ENCODE measurements at places on chromosomes 12 and 14.
A peak's percentile ranks its signal among the peaks of the same experiment; 100 is the strongest.

DNA sequence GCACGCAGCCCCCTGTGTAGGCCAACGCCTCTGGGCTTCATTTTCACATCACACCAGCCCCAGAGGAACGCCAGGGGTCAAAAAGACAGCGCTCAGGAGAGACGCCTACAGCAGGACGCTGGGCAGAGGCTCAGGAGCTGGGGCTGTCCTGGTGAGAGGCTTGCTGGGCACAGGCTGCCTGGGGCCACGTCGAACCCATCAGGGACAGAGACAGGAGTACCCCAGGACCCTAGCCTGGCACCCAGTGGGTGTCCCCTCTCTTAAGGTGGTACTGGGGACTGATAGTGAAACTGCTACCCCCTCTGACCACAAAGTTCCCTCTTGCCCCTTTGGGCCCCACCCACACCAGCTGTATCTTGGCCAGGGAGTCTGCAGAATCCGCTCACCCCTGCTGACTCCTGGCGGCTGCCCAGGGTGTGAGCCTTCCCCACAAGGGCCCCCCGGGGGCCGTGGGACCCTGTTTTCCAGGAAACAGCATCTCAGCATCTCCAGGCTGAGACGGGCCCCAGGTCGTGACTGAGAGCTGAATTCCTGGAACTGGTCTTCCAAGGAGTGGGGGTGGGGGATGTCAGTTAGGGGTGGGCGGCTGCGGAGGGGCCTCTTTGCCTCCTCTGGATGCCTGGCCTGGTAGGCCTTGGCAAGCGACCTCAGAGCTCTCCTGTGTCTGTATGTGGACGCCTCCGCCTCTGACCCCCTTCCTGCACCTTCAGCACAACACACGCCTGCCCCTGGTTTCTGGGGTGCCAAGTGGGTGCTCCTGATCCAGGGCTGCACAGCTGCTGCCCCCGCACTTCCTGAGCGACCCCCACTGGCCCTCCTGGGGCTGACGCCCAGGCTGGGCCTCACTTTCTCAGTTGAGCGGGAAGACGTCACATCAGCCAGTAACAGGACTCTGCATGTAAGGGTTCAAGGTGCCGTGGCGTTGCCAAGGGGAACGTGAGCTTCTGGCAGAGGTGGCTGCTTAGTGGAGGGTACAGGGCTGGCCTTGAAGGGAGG lies 321.9 kb upstream of the RTL1 start:
- DNase-seq: peak; percentile 45

DNA sequence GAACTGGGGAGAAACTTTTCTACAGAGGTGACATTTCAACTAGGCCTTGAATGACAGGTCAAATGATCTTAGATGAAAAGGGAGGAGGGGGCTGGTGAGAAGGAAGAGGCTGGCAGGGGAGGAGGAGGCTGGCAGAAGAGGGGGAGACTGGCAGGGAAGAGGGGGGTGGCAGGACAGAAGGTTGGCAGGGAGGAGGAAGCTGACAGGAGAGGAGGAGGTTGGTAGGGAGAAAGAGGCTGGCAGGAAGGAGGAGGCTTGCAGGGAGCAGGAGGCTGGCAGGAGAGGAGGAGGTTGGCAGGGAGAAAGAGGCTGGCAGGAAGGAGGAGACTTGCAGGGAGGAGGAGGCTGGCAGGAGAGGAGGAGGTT lies 63.4 kb upstream of the PPP4R3A start:
- no peak for DNase-seq

GRCh38 chr14:68766299-68767247 lies 26.3 kb downstream of the ZFP36L1 start:
- DNase-seq: no peak

- no peak for DNase-seq
These were observed 474 bp downstream of the TRPV4 start for GRCh38 chr12:109832541-109833306.

GRCh38 chr12:5138845-5139244 lies 95.2 kb downstream of the KCNA5 start:
- no peak for DNase-seq

GRCh38 chr14:64824471-64824870 lies 55.2 kb downstream of the SPTB start:
- peak; percentile 35 for DNase-seq

DNA sequence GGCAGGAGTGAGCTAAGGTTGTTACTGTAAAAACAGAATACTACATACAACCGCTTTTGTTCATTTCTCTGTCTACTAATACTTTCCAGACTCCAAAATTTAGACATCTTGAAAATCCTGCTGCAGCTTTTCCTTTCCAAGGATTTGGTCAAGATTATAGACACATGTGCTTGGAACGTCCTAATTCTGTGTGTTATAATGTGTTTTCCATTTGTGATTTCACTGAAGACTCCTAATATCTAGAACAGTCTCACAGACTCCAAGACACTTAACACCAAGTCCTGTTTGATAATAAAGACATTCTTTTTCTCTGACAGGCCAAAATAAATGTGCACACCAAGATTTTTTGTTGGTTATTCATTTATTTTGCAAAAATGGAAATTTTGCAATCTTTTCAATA lies 41.8 kb upstream of the TMTC2 start:
- DNase-seq: no peak

- no peak for DNase-seq
These were observed 597 bp upstream of the GLTP start for GRCh38 chr12:109880938-109881337.

- DNase-seq: no peak
These were observed 6.4 kb downstream of the SLC6A13 start for GRCh38 chr12:256225-256624.

All from endodermal cell (in vitro differentiated cells).